GM03348 (cell line): ENCODE measurements at places on chromosomes 2 and 18.
A peak's percentile ranks its signal among the peaks of the same experiment; 100 is the strongest.

GRCh38 chr2:193907561-193907960 lies 1712.8 kb upstream of the TMEFF2 start:
- no peak for DNase-seq

- DNase-seq = no peak
Measured at GRCh38 chr2:182628916-182629315, 87.1 kb upstream of the DNAJC10 start.

GRCh38 chr2:176100547-176101140 lies 1.0 kb downstream of the HOXD12 start:
- DNase-seq = no peak

- DNase-seq = peak; percentile 29
Measured at GRCh38 chr2:207182911-207183310, 17.2 kb upstream of the KLF7 start.

GRCh38 chr2:111062417-111062816 lies 58.3 kb upstream of the BCL2L11 start:
- no peak for DNase-seq
